ENCODE measurements at places on chromosomes 5 and 9.

DNA sequence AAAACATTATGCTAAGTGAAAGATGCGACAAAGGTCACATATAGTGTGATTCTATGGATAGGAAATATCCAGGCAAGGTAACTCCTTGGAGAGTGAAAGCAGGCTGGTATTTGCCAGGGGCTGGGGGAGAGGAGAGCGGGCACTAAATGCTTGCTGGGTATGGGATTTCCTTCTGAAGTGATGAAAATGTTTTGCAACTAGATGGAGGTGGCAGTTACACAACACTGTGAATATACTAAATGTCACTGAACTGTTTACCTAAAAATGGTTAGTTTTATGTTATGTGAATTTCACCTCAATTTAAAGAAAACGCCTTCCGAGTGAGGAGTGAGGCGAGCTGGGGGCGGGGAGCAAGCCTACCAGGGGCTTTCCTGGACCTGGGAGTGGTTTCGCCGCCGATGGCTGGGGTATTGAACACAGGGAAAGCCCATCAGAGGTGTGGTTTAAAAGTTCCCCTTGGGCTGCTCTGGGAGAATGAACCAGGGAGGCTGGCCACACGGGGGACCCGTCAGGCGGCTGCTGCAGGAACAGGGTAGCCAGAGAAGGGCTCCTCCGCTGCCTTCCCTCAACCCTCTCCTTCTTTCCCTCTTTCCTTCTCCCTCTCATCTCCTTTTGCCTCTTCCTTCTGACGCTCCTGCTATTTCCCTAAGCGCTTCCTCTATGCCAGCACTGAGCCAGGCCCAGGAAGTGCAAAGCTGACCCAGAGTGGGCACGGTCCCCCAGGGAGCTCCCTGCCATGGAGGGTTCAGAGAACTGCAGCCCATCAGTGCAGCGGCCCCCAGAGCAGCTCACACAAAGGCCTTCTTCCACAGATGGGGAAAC, 4.9 kb downstream of the AKNA start:
- DNase-seq = no peak

- DNase-seq = peak; percentile 81
Measured at GRCh38 chr5:60209146-60209840, 315.8 kb upstream of the PDE4D start.

- DNase-seq = no peak
Measured at GRCh38 chr5:61677220-61677619, 345.2 kb downstream of the ZSWIM6 start.

GRCh38 chr5:57193757-57194413, 20.0 kb downstream of the GPBP1 start:
- no peak for DNase-seq

DNA sequence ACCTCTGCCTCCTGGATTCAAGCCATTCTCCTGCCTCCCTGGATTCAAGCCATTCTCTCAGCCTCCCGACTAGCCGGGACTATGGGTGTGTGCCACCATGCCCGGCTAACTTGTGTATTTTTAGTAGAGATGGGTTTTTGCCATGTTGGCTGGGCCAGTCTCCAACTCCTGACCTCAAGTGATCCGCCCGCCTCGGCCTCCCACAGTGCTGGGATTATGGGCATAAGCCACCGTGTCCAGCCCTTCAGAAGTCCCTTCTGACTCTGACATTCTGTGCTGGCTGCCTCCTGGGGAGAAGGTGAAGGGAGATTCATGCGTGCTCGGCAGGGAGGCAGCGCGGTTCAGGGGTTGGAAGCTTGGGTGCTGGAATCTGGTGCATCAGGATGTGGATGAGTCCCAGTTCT, 28.8 kb downstream of the PRRX2 start:
- DNase-seq = no peak

DNA sequence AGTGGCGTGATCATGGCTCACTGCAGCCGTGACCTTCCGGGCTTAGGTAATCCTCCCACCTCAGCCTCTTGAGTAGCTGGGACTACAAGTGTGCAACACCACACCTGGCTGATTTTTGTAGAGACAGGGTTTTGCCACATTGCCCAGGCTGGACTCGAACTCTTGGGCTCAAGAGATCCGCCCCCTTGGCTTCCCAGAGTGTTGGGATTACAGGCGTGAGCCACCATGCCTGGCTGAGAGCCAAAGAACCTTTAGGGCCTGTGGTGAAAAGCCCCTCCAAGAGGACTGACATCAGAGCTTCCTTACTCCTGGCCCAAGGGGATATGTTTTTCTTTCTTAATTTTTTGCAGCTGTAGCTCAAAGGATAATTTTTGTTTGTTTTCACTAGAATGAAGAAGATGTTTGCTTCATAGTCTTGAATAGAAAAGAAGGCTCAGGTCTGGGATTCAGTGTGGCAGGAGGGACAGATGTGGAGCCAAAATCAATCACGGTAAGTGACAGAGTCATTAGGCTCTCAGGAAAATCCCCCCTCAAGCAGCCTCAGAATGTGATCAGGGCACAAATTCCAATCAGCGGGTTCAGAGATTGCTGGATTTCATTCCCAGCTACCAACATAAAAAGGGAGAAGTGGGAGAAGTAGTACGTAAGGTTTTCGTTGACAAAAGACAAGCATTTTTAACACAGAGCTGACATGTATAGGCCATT, 77.1 kb downstream of the GOLPH3 start:
- DNase-seq = no peak

GRCh38 chr5:144219869-144220268, 49.2 kb downstream of the KCTD16 start:
- no peak for DNase-seq

DNA sequence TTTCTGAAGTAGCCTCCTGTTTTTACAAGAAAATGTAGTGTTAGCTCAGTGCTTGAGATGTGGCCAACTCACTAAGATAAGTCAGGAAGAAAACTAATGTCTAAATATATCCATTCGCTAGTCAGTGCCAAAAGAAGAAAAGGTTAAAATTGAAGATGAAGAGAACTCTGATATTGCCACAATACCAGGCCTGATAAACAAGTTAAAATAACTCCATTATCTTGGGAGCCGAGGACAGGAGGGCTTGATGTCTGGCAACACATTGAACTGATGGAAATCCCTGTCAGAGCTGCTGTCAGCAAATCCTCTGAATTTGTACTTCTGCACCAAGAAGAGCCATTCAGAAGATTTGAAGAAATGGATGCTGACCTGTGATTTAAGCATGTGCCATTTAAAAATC, 103.4 kb downstream of the LRRC70 start:
- no peak for DNase-seq

- no peak for DNase-seq
Measured at GRCh38 chr5:177308740-177309139, 3.0 kb downstream of the MXD3 start.

DNA sequence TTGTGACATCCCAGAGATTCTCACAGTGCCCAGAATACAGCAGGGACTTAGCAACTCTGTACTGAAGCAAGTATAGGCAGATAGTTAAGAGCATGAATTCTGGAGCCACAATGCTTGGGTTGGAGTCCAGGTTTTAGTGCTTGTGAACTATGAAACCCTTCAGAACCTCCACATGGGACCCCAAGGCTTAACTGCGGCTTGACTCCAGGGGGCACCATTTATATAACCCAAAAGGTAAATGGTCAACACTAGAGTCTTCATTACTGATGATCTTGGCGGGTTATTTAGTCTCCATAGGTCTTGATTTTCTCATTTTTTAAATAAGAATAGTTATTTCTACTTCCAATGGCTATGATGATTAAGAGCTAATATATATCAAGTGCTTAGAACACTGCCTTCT, 390.3 kb downstream of the TAF11L14 start:
- no peak for DNase-seq

GRCh38 chr9:107190061-107190935, 92.8 kb upstream of the RAD23B start:
- no peak for DNase-seq

GRCh38 chr5:132098151-132098594, 24.6 kb downstream of the CSF2 start:
- no peak for DNase-seq

DNA sequence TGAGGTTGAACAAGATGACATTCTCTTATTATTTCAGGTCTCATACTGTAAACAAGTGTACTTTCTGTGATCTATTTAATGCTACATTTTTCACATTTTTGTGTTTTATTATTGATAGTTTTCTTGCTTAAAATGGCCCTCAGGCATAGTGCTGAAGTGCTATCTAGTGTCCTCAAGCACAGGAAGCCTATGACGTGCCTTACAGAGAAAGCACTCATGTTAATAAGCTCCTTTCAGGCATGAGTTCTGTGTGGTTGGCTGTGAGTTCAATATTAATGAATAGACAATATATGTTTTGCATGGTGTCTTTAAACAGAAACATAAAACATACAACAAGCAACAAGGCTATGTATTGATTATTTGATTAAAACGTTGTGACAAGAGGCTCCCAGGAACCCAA, 450.1 kb downstream of the PLK2 start:
- DNase-seq = no peak

DNA sequence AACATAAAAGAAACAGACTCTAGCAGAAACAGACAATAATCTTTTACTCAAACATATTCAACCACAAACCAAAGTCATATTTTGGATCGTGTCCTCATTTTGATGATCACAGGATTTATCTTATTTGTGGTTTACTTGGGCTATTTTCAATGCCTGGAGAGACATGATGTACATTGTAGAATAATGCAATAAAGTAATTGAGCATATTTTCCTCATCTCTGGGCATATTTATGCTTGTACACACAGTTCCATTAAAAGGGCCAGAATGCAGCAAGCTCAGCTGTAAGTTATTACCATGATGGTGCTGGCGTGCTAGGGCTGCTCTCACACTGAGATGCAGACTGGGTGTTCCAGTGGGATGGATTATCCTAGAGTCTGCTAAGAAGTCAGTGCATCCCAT, 456.7 kb downstream of the TLE4 start:
- no peak for DNase-seq

GRCh38 chr5:116834796-116835515, 260.3 kb upstream of the SEMA6A start:
- DNase-seq = no peak

DNA sequence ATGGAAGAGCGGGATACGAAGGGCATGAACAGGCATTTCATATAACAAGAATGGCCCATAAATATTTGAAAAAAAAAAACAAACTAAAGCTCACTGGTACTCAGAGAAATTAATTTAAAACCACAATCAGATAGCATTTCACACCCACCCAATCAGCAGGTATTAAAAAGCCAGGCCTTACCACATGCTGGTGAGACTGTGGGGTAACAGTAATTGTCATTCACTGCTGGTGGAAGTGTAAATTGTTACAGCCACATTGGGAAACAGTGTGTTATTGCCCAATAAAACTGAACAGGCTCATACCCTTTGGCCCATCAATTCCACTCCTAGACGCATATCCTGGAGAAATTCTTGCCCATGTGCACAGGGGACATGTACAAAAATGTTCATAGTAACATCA, 66.0 kb downstream of the PLAC8L1 start:
- no peak for DNase-seq

DNA sequence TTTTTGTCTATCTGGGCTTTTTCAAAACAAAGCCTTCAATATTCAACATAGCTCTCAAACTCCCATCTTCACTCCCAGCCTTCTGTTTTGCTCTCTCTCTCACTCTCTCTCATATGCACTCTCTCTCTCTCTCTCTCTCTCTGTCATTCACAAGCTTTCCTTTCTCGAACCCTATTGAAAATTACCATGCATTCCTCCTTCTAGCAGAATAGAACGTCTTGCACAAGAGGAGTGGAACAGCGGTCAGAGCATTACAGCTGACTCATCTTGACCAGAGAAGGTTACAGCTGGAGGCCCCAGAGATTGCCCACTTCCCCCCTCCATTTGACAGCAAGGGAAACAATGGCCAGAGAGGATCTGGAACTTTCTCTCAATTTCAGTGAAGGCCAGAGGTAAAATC, 51.0 kb upstream of the LIFR start:
- DNase-seq = no peak

DNA sequence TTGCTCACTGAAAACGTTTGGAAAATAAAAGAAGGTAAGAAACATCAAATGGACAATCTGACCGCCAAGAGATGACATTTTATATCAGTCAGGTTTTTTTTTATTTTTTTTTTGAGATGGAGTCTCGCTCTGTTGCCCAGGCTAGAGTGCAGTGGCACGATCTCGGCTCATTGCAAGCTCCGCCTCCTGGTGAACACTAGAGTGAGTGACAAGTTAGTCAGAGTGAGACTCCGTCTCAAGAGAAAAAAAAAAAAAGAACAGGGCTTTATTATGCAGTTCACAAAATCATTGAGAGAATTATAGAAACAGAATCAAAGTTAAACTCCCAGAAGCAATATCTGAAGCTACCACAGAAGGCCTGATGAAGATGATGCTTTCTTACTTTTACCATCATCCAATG, 70.1 kb downstream of the DTWD2 start:
- no peak for DNase-seq

- DNase-seq = no peak
Measured at GRCh38 chr9:22722492-22722891, 275.9 kb downstream of the DMRTA1 start.

DNA sequence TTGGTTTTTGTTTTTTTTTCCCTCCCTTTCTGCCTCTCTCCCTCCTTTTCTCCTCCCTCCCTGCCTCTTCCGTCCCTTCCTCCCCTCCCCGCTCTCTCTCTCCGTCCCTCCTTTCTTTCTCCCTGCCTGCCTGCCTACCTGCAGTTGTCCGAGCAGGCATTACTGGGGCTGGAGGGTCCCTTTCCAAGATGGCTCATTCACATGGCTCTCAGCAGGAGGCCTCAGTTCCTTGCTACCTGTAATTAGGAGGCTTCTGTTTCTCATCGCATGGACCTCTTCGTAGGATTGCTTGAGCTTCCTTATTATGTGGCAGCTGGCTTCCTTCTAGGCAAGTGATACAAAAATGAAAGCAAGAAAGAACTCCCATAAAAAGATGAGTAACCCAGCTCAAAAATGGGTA, 8.0 kb downstream of the RGS3 start:
- DNase-seq = no peak

GRCh38 chr5:157502143-157502647, 42.2 kb downstream of the NIPAL4 start:
- DNase-seq = no peak

DNA sequence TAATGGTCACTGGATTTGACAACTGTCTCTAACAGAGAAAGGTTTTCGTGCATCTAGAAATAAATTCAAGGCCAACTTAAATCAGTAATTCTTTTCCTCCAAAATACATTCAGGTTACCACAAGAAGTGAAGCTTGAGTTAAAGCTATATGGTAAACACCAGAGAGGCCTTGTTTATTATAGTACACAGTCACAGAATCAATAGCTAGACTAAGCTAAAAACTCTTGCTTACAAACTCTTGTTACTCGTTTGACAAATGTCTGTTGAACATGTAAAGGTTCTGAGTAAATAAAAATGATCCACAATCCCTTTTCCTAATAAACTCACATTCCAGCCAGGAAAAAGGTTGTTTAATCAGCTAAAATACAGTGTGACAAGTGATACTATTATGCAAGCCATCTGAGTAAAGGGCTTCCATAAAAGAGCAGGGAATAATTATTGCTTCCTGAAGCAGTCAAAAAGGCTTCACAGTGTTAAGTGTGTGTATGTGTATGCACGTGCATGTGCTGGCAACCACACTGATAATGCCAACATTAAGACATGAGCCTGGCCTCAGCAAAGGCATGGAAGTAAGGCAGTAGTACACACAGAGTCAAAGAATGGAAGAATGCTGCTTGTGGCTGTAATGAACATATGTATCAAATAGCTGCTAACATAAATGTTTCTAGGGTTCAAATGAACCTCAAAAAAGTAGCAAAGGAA, 12.8 kb downstream of the PTAR1 start:
- DNase-seq = no peak
